ENCODE measurements at places on chromosomes 1 and 21.

- no peak for DNase-seq
These were observed 33.4 kb downstream of the CENPF start for GRCh38 chr1:214636436-214636835.

GRCh38 chr1:54475946-54476516, 69.8 kb upstream of the SSBP3 start:
- DNase-seq, result no peak

GRCh38 chr1:214281720-214282629, 1.0 kb downstream of the SMYD2 start:
- no peak for DNase-seq

GRCh38 chr1:78490861-78491450, at the start of gene PTGFR:
TSS of gene PTGFR (plus strand) at chr1:78490974. CDS start at chr1:78492744, 1,770 bp downstream.
- peak; percentile 86 for DNase-seq

DNA sequence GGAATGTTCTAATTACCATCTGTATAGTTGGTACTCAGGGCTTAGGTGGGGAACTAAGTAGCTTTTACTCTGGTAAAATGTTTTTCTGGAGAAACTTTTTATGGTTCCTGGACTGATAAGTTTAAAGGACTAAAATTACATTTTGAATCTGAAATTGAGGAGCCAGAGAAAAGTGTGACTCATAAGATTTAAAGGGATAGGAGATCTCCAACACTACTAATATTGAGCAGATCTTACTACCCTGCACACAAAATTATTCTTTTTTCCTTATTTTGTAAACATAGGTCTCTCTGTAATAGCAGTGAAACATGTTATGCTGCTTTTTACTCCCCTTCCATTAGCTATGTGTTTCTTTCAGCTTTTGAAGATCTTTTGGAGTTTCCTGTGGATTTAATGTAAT, 32.5 kb downstream of the MTF2 start:
- DNase-seq, result no peak

- no peak for DNase-seq
These were observed 35.1 kb downstream of the LPAR3 start for GRCh38 chr1:84857906-84858305.

- DNase-seq, result no peak
These were observed 99.0 kb upstream of the WLS start for GRCh38 chr1:68331117-68331865.

GRCh38 chr21:41960386-41960785, 6.6 kb upstream of the C2CD2 start:
- DNase-seq, result peak; percentile 29

GRCh38 chr1:177849579-177850290, 120.1 kb downstream of the SEC16B start:
- no peak for DNase-seq

GRCh38 chr21:26449161-26449560, 123.9 kb downstream of the CYYR1 start:
- no peak for DNase-seq

- DNase-seq, result no peak
These were observed 284.0 kb downstream of the DUSP10 start for GRCh38 chr1:221457685-221458446.

DNA sequence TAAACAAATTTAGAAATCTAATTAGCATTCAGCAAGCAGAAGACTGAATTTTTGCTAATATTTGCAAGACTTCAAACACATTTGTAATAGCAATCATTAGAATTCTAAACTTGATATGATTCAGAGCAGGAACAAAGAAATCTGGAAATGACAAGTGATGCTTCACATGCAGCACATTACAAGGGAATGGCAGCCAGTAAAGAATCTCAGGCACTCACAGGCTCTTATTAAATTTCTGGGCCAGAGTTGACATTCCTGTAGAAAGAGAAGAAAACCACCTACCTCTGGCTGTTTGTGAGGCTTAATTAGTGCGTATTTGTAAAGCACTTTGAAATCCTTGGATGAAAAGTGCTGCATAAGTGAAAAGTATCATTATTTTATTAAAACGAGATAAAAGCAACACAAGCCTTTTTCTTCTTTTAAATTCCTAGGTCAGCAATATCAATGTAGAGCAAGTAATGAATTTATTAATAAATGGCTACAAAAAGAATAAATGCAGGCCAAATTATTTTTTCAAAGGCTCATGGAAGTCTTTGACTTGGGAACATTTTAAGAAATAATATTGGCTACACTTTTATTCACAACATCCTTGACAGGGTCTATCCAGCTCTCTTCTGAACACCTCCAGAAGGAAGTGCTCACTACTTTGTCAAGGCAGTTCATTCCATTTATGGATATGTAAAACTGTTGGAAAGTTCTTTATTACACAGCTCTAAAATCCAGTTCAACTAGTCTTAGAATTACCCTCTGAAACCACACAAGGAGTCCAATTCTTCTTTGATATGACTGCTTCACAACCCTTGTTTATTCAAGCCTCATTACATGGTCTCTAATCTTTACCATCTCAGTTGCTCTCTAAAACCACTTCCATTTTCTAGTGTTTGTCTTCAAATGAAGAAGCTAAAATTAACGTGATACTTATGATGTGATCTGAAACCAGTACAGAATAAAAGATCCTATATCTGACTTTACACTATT, 32.1 kb upstream of the SCYL3 start:
- no peak for DNase-seq

DNA sequence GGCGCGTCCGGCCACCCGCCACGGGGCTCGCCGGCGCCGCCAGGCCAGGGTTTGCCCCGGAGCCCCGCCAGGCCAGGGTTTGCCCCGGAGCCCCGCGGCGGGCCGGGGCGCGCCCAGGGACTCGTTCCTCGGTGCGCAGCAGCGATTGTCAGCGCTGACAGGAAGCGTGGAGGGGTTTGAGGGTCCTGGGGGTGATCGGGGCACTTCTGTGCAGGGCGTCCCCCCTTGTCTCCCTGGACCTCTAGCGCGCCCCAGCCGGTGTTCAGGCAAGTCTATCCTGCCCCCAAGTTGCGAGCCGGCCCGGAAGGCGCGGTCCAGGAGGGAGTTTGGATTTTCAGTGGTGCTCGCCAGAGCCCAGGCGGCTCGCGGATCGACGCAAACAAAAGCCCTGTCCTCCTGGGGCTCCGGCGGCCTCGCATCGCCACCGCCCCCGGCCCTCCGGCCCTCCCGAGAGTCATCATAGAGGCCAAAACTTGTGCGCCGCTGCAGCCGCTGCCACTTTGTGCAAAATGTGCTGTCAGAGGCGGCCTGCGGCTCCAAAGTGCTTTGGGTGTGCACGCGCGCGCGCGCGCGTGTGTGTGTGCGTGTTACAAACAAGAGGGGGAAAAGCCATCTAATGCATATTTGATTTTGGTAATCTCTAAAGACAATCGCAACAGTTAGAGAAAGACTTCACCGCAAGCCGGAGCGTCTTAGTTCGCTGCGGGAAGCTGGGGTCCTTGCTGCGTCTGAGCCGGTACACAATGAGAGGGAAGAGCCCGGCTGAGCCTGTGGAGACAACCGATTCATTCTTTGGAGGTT, 1.0 kb downstream of the ROR1 start:
- DNase-seq, result peak; percentile 42

DNA sequence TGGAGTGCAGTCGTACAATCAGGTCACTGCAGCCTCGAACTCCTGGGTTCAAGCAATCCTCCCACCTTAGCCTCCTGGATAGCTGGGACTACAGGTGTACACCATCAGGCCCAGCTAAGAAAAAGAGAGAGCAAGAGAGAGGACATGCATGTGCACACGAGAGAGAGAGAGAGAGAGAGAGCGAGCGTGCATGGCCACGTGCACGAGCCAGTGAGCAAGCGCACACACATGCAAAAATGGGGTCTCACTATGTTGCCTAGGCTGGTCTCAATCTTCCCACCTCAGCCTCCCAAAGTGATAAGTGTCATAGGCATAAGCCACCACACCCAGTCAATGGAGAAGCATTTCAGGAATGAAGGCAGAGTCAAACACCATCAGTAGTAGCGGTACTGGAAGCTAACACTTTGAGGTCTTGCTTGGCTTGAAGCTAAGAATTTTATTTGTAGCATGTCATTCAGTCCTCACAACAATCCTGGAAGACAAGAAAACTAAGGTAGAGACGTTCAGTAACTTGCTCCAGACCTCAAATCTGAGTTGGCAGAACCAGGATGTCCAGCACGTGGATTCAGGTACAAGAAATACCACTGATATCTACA, 14.5 kb downstream of the GNB1 start:
- DNase-seq, result no peak

DNA sequence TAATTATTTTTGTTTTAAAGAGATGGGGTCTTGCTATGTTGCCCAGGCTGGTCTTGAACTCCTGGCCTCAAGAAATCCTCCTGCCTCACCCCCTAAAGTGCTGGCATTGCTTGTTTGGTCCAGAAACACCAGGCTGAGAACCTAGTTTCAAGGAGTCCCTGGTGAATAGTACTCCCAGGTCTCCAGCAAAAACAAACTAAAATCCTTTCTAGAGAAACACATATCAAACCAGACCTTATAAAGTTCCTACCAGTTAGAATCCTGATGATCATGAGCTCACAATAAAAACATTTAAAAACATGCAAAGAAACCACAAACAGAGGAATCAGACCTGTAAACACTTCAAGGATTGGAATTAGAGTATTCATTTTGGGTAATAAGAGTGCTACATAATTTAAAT, 34.4 kb upstream of the PADI1 start:
- no peak for DNase-seq

DNA sequence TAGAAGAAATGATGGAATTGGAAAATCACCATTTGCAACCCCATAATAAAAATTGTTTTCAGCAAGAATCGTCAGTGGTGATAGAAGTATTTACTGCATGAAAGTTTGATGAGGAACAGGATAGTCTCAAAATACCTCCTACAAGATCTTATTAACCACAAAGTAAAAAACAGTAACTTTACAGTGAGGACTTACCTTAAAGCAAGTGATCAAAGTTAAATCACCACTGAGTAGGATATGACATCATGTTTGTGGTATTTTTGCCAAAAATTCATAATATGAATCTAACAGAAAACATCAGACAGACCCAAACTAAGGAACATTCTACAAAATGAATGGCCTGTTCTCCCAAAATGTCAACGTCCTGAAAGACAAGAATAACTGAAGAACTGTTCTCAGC, 19.9 kb downstream of the ALDH9A1 start:
- no peak for DNase-seq

DNA sequence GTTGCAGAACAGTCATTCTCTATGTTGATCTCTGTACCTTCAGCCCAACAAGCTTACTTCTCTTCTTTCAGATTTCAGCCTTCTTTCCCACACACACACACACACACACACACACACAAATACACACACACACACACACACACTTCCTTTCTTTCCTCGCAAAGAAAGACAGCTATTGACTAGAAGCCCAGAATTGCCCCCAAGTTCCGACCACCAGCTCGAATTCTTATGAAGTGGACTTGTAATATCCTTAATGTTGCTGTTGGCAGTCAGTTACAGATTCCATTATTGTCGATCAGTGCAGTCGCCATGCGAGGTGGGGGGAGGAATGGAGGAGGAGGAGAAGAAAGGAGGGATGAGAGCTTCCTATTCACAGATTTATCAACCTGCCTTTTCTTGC, 125.5 kb downstream of the CLEC20A start:
- no peak for DNase-seq

Measured in lower leg skin (tissue), 4 donors.